Effector CD8-positive, alpha-beta T cell (primary cell): ENCODE measurements at places on chromosomes 2 and 18.

DNA sequence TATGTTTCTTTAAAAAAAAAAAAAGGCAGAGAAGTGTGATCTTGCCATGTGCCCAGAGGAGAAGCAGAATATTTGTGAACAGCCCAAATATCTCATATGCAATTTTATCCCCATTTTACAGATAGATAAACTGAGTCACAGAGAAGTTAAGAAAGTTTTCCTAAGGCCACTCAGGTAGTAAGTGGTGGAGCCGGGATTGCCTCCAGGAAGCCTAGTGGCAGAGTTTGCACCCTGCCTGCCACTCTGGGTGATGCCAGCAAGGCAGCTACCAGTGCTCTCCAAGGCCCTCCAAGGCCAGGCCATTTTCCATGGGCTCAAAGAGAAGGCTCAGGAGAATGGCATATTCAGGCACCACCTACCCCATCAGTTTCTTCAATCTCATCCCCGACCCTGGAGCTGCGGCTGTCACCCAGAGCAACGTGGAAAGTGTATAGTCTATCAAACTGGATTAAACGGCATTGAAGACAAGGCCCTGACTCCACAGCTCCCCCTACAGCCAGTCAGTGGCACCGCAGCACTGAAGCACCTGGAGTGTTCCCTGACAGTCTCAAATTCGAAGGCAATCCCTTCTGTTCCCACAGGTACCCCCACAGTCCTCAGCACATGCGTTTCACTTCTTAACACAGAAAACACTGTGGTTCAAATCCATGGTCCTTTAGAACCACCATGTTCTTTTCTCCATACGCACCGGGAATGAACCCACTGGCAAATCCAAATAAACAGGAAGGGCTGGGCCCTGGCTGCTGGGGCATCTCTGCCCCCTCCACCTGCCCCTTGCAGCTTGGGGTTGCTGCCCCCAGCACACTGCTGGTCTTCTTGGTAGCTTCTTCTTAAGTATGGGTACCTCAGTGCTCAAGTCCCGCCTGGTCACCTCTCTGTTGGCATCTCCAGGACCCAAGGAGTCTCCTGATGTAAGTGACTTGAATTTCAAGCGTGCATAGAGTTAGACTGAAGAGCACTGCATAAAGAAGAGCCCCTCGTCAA is 175.3 kb downstream of the INHBB start:
- DNase-seq = no peak

DNA sequence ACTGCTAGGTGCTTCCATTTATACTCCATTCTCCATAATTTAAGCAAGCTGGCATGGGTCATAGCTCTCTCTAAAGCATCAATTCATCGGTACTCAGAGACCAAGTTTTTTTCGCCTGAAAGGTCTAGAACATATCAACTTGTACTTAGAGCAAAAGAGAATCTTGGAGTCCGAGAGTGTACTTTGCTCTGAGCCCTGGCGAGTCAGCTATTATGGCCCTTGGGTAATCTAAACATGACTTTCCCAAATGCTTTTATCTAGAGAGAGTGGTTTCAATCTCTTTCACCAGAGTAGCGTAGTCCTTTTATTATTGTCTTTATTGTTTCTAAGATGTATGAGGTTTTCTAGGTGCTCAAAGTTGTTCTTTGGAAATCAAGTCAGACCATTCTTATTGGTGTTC is 34.4 kb downstream of the MAIP1 start:
- DNase-seq = no peak

- no peak for DNase-seq
Measured at GRCh38 chr2:209901172-209901571, 101.3 kb upstream of the RPE start.

GRCh38 chr2:14804902-14805301 is 172.4 kb downstream of the LRATD1 start:
- no peak for DNase-seq

- no peak for DNase-seq
Measured at GRCh38 chr2:55045780-55046179, 4.5 kb downstream of the RTN4 start.

- no peak for DNase-seq
Measured at GRCh38 chr18:6785001-6785400, 55.5 kb downstream of the ARHGAP28 start.

GRCh38 chr2:173955004-173955403 is 10.2 kb downstream of the SP3 start:
- no peak for DNase-seq

DNA sequence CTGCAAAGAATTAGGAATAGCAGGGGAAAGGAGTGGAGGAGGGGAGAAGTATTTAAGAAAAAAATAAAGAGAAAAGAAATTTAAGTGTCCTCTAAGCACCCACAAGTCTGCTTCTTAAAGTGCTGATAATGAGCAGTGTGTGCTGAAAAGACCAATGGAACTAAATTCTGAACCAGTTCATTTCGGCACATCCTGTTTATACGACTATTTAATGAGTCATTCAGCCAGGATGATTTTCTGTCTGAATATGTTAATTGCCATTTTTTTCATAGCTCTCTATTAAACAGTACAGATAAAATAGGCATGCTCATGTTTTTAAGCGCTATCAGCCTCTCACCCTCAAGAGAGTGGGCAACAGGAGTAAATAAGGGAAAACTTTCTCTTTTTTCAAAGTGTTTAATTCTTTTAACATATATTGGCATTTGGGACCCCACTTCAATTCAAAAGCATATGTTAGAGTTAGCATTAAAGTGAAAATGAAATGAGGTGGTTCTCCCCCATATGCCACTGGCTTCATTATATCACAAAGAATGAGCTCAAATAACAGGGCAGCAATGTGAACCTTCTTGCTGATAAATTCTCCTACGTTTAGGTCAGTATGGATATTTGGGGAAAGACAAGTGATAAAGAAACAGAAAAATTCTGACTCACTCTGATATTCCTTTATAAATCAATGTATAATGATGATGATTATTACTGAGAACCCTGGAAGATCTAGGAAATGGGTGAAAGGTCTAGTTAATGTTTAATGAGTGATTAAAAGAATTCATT is 87.5 kb downstream of the TCF4 start:
- DNase-seq = no peak

DNA sequence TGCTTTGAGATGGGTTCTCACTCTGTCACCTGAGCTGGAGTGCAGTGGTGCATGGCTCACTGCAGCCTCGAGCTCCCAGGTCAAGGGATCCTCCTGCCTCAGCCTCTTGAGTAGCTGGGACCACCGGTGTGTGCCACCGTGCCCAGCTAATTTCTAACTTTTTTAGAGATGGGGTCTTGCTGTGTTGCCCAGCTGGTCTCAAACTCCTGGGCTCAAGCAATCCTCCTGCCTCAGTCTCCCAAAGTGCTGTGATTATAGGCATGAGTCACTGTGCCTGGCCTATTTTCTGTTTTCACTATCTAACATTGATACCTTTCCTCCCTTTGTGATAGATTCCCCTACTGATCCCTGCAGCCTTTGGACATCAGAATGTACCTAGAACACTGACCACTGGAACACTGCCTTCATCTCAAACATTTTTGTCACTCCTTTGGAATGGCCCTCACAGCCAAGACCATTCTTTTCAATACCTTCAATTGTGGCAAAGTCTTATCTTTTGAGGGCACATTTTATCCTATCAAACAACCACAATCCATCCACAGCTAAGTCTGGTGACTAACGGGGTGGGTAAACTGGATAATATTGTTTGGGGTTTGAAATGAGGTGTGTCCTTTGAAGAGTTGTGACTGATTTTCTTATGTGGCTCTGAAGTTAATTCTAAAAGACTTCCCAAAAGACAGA is 43.7 kb downstream of the EPAS1 start:
- no peak for DNase-seq

GRCh38 chr2:43774617-43775016 is 778 bp downstream of the DYNC2LI1 start:
- DNase-seq = no peak

DNA sequence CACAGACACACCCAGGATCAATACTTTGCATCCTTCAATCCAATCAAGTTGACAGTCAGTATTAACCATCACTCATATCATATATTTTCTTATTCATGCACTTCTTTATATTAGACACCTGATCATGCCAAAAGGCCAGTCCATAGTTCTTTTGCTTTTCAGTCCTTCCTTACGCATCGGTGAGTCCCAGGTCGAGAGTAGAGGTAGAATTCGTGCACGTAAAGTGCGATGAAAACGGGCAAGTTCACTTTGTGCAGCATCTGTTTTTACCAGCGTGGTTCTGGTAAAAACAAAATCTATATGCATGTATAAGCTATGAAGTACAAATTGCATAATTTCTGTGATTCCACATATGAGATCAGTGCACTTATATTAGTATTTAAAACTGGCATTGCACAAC is 1.2 kb upstream of the COPS8 start:
- DNase-seq = no peak

- peak; percentile 20 for DNase-seq
Measured at GRCh38 chr18:12911025-12911928, 27.2 kb upstream of the PTPN2 start.

GRCh38 chr2:170771421-170771937 is 1.3 kb downstream of the ERICH2 start:
- DNase-seq = no peak

DNA sequence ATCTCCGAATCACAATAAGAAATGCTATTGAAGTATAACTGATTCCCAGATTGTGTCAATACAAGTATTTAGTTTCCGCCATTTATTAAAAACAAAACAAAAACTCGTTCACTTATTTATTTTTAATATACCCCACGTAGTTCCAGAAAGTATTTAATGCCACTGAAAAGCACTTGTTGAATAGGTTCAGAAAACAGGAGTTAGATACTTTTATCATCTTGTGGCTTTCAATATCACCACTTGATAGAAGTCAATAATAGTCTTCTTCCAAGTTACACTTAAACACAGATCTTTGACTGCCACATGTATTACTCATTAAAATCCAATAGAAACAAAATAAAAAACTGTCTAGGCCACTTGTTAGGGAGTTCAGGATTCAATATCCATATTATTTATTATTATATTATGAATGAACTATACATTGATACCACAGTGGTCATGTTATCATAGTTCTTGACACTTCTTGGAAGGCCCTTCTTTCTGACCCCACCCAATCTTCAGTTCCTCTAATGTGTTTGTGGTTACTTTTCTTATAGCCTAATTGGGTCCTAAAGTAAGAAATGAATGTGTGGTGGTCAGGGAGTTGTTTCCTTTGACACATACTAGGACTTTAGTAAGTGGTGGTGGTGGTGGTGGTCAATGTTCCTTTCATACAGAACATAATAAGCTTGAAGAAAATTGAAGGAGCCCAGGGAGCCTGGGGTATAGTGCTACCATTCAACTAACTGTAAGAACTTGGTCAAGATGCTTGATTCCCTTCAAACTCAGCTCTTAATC is 221.3 kb upstream of the ITGA4 start:
- DNase-seq = no peak

DNA sequence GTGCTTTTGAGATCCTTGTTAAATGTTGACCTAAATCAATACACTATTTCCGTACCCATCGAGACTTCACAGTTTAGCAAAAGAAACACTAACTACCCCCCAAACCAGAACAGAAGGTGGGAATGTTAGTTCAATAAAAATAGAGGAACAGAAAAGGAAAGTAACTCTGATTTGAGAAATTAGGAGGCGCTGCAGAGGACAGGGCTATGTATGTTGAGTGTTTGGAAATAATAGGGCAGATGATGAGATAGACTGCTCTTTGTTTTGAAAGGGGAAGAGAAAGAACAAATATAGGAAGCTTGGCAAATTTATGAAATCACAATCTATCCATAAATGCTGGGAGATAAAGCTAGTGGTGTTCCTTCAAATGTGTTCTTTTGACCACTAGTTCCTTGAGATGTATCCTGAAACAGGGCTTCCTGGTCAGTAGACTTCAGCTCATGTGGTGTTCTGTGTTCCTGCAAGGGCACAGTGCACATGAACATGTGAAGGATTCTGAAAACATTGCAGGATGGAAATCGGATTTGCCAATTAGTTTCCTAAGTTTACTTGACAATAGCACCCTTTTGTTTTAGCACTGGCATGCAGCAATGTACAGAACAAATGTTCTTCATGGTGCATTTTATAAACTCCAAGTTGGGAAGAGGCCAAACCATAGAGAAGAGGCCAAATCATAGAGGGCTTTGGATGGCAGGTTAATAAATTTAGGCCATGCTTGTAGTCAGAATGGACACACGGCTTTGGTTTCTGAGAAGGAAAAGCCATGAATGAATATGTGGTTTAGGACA is 39.8 kb downstream of the RHBDD1 start:
- no peak for DNase-seq

- no peak for DNase-seq
Measured at GRCh38 chr2:88668862-88669261, 22.6 kb upstream of the RPIA start.

GRCh38 chr2:8487461-8487932 is 194.4 kb upstream of the ID2 start:
- DNase-seq = no peak

- no peak for DNase-seq
Measured at GRCh38 chr18:57854726-57855125, 51.6 kb upstream of the ATP8B1 start.

DNA sequence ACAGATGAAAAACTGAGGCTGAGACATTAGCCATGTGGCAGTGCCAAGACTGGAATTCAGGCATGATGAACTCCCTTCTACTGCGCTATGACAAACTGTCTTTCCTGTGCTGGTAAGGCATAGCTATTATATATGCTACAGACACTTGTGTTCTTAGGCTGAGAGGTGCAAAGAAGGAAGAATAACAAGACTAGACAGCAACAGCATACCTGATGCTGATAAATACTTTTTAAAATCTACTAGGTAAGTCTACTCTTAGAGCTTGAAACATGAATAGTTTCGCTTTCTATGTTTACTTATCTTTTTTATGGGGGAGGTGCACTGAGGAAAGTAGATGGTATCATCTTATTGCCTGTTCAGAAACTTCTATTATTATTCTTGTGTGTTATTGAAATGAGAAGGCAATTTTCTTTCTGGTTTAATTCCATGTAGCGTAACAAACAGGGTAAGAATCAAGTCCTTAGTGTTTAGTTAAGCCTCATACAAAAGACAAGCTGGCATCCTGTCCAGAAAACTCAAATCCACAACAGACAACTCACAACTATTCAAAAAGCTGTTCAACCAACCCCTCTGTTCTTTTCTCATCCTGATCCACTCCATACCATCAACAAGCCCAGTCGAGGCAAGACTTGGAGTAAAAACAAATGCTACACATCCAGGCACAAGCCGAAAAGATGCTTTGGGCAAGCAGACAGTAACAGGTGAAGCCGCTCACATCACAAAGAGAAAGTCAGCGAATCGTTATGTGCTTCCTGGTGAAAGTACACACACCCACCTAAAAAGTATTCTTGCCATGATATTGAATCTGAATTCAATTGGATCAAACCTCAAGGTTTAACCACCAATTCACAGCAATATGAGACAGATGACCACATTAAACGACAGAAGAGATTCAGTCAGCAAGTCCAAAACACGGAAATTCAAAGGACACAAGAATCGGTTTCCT is 1.5 kb downstream of the TTC32 start:
- no peak for DNase-seq

- DNase-seq = no peak
Measured at GRCh38 chr18:48230467-48231113, 178.6 kb downstream of the ZBTB7C start.

GRCh38 chr18:1663879-1664705 is 759.4 kb downstream of the ADCYAP1 start:
- no peak for DNase-seq

GRCh38 chr2:108367561-108368175 is 10.1 kb upstream of the SULT1C4 start:
- DNase-seq = no peak

- DNase-seq = no peak
Measured at GRCh38 chr2:132725148-132725547, 55.1 kb upstream of the LYPD1 start.
